Uterus (tissue), 4 donors: ENCODE measurements at places on chromosomes 1 and 21. TPM values are rescaled to one million over a fixed set of nuclear protein-coding genes. Genes with fewer than 3 reads are reported as not detected.

DNA sequence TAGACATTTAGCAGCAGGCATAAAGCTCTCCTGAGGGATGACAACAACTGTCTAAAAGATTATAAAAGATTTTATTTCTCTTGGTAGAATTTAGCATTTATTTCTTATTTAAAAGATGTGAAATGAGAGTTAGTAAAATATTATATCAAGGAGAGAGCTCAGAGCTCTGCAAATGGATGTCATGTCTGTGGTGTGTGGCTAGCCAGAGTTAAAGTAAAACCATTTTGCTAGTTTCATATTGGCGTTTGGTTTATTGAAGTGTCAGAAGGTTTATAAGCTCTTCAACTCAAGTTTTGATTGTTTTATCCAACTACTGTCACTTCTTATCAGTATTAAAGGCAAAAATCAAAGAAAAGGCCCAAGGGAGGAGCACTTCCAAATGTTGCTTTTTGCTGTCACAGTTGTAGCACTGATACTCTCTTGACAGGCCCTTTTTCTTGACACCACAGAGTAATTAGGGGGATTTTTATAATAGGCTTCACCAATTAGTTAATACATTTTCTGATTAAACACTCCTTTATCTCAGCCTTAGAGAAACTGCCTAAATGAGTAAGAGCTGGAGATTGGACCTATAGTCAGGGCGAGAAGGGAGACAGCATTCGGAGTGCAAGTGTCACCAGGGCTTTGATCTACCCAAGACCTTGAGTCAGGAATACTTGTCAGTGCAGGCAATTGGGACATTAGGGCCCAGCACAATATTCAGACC, 233.9 kb downstream of the PTBP2 start:
- DNase-seq: no peak

DNA sequence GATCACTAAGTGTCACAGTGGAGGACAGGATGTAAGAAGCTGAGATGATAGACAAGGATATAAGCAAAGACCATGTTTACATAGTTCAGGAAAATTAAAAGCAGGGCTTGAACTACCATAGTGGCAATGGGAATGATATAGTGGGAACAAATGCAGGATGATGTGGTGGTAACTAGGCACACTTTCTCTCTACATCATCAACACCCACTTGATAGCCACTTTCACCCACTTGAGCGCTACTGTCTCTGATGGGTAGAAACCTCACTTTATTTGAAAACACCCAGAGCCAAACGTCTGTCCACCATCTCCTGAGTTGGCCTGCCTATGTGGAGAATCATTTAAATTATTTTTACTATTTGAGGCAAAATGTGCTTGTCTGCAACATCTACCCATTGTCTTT, 305.0 kb upstream of the ST6GALNAC5 start:
- no peak for DNase-seq

DNA sequence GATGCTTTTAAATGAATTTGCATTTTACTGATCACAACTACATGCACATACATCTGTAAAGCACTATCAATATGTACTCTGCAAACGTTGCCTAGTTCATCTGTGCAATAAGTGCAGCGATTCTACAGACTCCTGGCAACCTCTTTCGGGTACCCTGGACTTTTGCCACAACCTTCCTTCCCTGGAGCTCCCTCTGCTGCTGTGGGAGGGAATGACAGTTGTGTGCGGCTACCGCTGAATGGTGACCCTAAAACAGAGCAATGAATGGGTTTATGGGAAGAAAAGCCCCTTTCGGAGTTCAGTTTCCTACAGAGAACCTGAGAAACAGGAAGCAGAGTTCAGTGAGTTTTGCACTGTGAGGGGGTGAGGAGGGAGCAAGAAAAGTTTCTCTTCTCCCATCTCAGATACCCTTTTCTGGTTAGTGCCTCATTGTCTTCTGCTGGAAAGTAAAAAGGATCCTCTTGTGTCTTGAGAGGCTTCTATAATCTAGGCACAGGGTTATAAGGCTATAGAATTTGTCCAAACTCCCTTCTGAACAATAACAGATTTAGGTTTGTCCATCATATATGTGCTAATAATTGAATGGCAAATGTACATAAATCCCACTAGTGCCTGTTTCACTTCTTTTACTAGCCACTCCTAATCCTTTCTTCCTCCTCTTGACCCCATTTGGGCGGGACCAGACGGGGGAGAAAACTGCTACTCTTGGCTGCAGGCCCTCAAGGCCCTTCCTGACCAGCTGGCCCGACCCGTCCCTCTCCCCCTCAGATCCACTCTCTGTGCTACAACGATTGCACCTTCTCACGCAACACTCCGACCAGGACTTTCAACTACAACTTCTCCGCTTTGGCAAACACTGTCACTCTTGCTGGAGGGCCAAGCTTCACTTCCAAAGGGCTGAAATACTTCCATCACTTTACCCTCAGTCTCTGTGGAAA, 19.8 kb upstream of the SARS1 start:
- DNase-seq: no peak

GRCh38 chr1:5267603-5268235, 613.3 kb downstream of the AJAP1 start:
- no peak for DNase-seq

GRCh38 chr1:2777424-2778219, 23.9 kb downstream of the TTC34 start:
- no peak for DNase-seq

DNA sequence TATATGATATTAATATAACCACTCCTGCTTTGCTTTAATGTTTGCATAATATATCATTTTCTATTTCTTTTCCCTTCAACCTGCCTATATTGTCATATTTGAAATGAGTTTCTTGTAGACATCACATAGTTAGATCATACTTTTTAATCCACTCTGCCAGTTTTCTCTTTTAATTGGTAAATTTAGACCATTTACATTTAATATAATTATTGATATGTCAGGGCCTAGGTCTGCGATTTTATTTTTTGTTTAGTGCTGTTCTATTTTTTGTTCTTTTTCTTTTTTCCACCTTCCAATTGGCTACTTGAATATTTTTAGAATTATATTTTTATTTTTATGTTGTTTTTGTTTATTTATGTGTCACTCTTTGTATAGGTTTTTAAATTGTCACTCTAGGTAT, 213.3 kb downstream of the C1orf94 start:
- DNase-seq: no peak

- DNase-seq: no peak
Observed at GRCh38 chr1:109500941-109501381, 7.1 kb downstream of the CYB561D1 start.

DNA sequence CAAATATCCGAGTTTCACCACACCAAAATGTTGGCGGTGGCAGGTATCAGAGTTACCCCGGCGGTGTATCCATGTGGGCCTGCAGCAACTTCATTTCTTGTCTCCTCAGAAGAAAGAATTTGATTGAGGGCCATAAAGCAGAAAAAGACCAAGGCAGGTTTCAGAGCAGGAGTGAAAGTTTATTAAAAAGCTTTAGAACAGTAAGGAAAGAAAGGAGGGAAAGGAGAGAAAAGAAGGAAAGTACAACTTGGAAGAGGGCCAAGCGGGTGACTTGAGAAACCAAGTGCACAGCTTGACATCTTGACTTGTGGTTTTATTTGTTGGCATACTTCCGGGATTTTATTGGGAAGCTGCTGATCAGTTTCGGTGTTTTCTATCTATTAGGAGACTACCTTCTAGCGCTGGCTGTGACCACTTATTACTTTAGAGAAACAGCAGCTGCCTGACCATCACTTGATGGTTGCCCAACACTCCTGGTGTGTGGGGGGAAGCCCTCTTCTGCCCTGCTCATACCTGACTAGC, 75.5 kb upstream of the RAB3GAP2 start:
- DNase-seq: no peak

DNA sequence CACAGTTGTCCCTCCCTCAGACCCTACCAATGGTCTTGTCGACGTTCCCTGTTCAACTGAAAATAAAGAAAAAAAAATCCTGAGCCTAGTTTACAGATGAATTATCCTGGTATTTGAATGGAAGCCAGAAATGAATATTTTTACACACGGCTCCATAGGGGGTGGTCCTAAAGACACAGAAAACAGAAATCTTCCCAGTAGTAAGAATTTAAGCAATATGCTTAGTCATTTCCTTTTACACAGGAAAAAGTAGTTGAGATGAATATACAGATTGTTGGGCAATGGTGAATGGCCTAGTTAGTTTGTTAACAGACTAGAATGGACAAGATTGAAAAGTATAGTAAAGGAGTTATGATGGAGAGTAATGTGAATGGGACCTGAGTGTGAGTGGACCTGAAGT, 67.4 kb downstream of the RGS18 start:
- DNase-seq: no peak

DNA sequence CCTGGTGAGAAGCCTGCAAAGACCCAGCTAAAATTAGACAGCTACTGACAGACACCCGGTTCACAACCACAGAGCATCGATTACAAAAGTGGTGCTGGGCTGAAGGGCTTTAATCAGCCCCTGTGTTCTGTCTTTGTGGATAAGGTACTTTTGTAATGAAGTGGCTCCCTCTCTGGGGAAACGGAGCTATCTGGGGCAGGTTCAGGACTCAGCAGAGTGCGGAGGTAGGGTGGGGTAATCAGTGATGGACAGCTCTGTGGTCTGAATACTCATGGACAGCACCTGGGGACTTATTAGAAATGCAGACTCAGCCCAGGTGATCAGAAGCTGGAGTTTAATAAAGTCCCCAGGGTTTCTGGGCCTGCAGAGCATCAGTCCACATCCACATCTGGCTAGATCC, 152.0 kb downstream of the MATN1 start:
- no peak for DNase-seq

DNA sequence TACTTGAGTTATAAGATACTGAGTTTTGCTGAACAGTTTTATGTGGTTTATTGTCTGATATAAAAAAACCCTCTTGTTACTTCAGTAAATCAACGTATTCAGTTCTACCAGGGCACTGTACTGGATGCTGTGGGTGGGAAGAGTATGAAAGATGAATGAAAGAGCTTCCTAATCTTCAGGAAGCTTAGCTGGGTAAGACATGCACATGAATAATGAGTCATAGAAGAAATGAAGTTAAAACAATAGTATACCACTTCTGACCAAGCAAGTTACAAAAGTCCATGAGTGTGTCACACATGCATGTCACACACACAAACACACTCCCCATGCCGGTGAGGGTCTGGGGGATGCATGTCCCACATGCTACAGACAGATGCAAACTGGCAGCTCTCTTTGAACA, 105.9 kb downstream of the SIPA1L2 start:
- no peak for DNase-seq

GRCh38 chr1:2555634-2556276, 416 bp upstream of the TNFRSF14 start:
- peak; percentile 83 for DNase-seq

DNA sequence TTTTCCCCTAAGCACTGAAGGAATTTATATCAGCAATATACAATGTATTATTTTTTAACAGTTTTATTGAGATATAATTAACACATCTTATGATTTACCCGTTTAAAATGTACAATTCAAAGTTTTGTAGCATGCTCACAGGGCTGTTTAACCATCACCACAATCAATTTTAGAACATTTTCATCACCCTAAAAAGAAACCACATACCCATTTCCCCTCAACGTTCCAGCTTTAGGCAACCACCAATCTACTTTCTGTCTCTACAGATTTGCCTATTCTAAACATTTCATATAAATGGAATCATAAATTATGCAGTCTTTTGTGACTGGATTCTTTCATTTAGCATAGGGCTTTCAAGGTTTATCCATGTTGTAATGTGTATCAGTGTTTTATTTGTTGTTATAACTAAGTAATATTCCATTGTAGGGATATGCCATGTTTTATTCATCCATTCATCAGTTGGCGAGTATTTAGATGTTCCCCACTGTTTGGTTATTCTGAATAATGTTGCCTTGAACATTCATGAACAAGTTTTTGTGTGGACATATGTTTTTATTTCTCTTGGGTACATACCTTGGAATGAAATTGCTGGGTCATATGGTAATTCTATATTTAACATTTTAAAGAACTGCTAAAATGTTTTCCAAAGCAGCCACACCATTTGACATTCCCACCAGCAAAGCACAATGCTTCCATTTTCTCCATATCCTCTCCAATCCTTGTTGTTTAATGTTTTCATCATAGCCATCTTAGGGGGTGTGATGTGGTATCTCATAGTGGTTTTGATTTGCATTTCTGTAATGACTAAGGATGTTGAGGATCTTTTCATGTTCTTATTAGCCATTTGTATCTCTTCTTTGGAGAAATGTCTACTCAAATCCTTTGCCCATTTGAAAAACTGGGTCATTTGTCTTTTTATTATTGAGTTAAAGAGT, 188.5 kb downstream of the TM2D1 start:
- DNase-seq: no peak

DNA sequence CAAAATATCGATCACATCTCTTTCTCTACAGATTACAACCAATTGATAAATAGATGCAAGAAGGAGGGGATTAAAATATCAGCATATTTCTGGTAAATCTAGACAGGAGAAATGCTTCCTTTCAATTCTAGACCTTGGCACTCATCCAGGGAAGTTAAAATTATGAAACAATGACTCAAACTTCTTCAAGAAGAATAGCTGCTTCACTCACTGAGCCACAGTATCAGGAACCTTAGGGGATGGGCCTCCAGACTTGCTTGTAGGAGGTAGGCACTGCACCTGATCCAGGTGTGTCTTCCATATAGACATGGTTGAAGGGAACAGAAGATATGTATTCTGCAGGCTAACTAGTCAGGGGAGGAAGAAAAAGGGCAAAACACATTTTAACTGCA, 9.8 kb downstream of the SLAMF7 start:
- DNase-seq: no peak

The KCNE1 gene
- 0.98 TPM for total RNA-seq

The KRTAP19-6 gene
- not detected for total RNA-seq

The LRRC39 gene
- total RNA-seq: 1.5 TPM
